ENCODE measurements at places on chromosomes 3 and 15.

- DNase-seq, result no peak
Observed at GRCh38 chr3:141853081-141853601, 23.3 kb upstream of the ATP1B3 start.

DNA sequence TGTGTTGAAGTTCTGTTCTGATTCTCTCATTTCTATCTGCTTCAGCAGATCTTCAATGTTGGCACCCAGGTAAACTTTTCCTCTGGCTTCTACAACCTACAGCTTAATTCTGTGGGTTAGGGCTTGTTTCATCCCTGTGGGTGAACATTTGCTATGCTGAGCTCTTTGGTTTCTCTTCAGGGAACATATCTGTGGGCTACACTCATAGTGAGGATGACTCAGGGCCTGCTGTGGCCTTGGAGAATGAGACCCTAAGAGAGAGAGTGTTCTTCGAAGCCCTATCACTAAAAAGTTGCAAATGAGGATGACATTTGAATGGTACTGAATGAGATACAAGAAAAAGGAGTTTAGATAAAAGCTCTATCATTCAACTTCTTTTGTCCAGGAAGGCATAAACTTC, 346.2 kb upstream of the CBLB start:
- DNase-seq, result no peak

GRCh38 chr3:86420990-86421739, 569.8 kb downstream of the VGLL3 start:
- DNase-seq, result no peak

- DNase-seq, result no peak
Observed at GRCh38 chr3:173977747-173978146, 580.2 kb downstream of the NLGN1 start.

- DNase-seq, result no peak
Observed at GRCh38 chr3:45187694-45188141, 38.4 kb downstream of the TMEM158 start.

- DNase-seq, result no peak
Observed at GRCh38 chr3:125967156-125967555, 1.8 kb upstream of the ROPN1B start.

DNA sequence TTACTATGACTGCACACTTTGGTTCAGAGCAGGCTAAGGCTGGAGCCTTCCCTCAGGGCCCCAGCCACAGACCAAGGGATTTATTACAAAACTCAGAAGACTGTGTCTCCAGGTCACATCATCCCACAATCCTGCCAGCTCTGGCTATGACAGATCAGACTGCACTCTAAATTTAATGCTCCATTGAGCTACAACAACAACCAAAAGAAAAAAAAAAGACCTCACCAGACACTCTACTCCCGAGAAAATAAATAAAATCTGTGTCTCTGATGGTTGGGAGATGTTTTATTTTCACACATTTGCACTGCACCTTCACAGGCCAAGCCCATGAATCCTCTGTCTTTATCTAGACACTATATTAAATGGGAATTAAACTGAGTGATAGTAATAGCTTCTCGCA, 50.8 kb upstream of the CTNNB1 start:
- DNase-seq, result no peak

- DNase-seq, result no peak
Observed at GRCh38 chr15:45443645-45444044, 65.3 kb upstream of the GATM start.

DNA sequence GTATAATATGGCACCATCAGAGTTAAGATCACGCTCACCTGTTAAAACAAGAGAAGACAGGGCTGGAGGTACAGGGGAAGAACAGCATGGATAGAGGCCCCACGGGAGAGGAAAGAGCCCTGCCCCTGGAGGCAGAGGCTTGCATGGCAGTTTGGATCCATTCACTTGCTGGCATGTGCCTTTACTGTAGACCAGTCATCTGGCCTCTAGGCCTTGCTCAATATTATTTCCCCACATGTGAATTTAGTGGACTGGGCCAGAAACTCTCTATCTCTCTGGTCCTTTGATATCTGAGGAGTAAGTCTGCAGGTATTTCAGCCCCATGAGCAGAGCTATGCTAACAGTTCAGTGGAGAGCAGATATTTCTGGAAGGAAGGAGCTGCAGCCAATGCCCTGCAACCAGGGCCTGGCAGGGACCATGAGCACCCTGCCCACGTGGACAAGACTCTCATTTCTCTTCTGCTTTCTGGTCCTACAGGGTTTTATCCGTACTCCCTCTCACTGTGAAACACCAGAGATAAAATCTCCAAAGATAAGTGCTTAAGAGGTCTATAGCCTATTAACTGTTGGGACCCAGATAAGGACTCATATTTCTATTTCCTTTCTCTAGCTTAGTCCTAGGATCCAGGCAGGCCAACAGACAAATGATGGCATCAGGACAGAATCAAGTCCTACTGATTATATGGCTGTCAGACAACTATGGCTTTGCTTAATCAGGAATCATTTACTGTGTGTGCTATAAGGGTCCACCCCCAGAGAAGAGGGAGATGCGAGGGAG, 65.0 kb downstream of the CLDN11 start:
- DNase-seq, result no peak

All from stimulated activated CD8-positive, alpha-beta memory T cell treated with anti-CD3 and anti-CD28 coated beads, Interleukin-4, amount 100 ng/mL, for 1 hour (primary cell).